Left renal cortex interstitium (tissue), 4 donors: ENCODE measurements at places on chromosomes 12 and 14. TPM values are rescaled to one million over a fixed set of nuclear protein-coding genes. Genes with fewer than 3 reads are reported as not detected.

The LRRK2 gene
- 32.6 TPM for polyA plus RNA-seq

The GLTP gene
- polyA plus RNA-seq: 35.3 TPM

The PRR4 gene
- polyA plus RNA-seq: 15.1 TPM

The TAS2R30 gene
- polyA plus RNA-seq: not detected

The TMEM63C gene
- polyA plus RNA-seq: 1.5 TPM

The INHBE gene
- polyA plus RNA-seq: 0.99 TPM

The APOF gene
- 0.14 TPM for polyA plus RNA-seq

DNA sequence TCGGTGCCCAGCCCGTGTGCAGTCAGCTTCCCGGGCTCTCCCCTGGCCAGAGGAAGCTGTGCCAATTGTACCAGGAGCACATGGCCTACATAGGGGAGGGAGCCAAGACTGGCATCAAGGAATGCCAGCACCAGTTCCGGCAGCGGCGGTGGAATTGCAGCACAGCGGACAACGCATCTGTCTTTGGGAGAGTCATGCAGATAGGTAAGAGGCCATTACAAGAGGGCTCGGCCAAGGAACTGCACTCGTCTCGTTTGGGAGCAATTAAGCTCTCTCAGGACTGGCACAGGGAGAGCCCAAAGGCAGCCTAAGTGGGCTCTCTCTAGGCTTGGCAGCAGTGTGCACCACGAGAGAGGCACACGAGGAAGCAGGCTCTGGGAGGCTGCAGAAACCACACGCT, 3.7 kb downstream of the WNT5B start:
- DNase-seq: no peak

DNA sequence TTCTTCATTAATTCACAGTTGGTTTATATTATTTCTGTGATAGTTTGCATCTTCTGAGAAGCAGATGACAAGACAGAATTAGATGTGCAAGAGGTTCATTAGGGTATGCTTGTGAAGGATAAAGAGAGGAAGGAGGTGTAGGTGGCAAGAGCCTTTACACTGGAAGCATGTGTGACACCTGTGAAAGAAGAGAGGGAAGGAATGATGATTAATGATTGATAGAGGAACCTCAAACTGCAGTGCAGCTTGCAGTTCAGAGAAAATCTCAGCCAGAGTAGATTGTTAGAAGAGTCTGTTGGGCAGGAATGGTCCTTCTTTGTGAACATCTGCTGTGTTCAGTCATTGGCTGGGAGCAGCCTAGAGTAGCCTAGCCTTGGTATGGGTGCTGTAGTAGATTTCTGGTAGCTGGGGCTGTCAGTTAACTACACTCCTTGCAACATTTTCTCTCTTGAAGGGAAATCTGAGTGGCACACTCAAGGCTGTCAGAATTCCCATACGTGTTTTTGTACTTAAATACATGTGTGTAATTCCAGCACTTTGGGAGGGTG, 9.0 kb downstream of the RCOR1 start:
- DNase-seq: no peak

- DNase-seq: no peak
Measured at GRCh38 chr14:31947680-31948595, 129.2 kb upstream of the ARHGAP5 start.

DNA sequence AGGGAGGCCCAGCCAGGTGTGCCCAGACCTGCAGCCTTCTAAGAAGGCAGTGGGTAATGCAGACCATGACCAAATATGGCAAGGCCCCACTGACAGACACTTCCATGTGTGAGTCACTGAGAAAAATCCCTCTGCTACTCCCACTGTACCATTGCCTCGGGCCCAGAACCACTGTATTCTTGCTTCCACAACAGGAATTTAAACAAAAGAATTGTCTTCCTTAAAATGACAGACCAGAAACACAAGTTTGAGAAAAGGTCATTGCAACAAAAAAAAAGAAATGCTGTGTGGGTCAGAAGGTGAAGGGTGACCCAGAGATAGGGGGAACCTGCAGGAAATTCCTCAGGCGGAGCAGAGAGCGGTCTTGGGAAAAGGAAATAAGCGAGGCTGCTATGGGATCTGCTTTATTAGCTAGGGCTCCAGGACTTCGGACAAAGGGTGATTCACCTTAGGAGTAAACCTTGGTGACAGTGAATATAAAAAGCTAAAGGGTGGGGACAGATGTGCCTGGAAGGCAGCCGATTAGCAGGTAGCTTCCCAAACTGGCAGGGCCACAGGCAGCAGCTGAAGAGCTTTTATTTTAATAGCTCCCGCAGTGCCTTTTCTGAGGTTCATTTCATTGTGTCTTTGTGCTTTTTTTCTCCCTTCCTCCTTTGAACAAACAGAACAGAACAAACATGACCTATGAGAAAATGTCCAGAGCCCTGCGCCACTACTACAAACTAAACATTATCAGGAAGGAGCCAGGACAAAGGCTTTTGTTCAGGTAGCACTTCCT, 185.3 kb upstream of the BCL2L14 start:
- no peak for DNase-seq

DNA sequence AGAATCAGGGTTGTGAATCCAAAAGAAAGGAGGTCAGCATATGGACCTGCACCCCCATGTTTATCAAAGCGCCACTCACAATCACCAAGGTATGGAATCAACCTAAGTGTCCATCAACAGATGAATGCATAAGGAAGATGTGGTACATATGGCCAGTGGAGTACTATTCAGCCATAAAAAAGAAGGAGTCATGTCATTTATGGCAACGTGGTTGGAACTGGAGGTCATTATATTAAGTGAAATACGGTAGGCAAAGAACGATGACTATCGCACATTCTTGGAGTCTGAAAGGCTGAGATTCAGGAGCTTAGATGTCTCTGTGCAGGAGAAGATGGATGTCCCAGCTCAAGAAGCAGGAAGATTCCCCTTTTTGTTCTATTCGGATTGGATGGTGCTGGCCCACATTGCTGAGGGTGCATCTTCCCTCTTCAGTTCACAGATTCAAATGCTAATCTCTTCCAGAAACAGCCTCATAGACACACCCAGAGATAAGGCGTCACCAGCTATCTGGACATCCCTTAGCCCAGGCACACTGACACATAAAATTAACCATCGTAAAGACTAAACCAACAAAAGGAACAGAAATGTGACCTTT, 108.1 kb downstream of the GLT1D1 start:
- DNase-seq: no peak

DNA sequence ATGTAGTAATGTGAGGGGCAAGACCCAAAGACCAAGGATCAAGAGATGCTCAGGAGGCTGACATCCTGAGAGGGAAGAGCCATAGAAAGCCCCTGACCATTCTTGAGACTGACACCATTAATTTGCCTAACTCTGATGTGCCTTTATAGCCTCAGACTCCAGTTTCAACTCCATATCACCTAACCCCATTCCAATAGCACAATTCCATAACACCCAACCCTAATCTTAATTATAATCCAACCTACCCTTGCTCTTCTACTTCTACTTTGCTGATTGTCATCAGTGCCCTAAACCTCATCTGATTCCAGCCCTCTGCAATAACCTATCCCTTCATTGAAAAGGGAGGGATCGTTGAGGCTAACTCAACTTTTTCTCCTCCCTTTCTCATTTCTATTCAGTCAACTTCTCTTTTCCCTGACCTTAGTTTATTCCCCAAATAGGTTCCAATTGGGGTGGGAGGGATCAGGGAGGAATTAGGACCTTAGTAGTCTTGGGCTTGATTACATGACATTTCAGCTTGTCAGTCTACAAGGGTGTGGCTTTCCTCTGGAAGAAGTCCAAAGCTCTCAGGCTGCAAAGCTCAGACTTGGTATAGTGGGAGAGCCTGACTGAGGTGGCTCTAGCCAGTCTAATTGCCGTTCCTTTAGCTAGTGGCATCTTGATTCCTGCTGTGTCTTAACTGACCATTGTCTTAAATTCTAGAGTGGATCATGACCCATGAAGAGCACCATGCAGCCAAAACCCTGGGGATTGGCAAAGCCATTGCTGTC, 3.1 kb downstream of the PFKM start:
- DNase-seq: no peak

DNA sequence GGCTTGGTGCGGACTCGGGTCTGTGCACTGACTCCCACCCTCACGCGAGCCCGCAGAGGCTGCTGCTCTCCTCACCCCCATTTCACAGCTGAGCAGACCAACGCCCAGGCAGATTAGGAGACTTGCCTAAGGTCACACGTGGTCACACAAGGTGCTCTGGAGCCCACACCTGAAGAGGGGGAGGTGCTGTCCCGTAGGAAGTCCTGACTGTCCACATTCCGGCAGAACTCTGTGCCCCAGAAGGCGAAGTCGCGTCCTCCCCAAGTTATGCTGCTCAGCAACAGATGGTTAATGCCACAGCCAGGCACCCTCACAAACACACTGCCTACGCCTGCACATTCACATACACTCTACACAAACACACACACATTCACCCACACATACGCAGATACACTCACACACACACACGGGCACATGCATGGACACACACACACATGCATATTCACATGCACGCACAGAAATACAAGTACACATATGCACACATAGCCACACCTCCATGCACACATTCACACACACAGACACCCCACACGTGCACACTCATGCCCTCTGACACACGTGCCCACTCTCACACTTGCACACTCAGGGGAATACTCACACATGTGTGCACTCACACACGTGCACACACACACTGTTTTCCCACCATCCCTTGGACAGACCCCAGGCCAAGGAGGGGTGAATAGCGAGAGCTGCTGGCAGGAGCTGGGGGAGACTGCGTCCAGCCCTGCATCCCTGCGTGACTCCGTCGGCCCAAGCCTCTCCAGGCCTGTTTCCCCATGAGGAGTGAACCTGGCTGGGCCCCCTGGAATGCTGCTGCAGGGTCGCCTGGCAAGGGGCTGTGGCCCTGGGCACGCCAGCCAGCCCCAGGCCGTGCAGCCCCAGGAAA, 4.1 kb downstream of the C14orf180 start:
- no peak for DNase-seq

- peak; percentile 44 for DNase-seq
Measured at GRCh38 chr12:91811481-91812287, 334.0 kb downstream of the BTG1 start.

DNA sequence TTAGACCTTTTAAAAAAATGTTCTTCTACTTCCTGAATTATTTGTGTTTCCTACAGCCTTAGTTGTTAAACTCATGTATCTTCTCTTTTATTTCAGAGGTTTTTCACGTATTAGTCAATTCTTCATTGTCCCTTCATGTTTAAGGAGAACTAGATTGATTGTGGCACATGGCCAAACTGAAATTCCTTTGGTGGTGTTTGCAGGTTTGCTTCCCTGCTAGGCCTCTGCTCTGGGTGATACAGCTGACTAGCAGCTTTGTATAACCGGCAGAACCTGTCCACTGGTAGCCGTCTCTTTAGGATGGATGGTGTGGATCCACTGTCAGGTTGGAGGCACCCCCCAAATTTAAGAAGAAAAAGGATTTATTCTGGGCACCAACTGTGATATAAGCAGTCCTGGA, 262.1 kb downstream of the FBXL14 start:
- no peak for DNase-seq

DNA sequence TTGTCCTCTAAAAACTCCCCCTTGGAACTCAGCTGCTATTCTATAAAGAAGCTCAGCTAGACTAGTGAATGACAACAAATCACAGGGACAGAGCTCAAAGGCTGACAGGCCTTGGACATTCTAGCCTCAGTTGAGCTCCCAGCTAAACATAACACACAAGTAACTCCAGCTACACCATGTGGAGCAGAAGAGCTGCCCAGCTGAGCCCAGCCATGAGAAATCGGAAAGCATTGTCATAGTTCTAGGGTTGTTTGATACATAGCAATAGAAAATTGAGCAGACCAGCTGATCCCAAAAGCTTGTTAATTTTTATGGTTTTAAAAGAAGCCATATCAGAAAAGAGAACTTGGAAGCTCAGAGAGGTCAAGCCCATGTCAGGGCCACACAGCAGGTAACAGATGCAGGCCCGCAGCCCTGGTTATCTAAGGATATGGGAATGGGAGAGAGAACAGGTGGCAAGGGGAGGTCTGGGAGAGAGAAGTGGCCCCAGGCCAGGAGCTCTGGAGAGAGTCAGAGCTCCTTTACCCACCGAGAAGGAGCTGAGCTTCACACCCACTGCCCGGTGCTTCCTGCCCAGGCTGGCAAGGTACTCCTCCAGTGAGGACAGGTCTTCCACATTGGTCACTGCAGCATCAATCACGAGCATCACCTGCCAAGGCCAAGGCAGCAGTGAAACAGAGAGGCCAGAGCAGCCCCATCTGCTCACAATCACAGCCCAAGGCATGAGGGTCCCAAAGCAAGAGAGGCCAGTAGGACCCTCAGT, 2.9 kb downstream of the NGB start:
- DNase-seq: no peak

DNA sequence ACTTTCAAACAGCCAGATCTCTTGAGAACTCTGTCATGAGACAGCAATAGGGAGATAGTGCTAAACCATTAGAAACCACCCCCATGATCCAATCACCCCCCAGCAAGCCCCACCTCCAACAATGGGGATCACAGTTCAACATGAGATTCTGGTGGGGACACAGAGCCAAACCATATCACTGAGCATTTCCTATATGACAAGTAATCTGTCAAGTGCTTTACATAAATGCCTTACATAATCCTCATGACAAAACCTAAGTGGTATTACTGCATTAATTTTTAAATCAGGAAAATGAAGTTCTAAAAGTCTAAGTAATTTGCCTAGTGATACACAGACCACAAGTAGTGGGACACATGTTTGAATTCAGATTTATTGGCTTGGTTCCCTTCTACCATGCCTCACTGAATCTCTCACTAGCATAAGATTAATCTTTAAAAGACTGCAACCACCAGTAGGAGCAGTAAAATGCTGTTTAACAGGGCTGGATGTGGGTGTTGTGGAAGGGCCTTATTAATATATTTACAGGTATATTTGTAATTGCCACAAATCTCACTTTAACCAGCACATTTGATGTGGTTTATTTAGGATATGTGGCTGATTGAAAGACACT, 323.1 kb upstream of the FBXO33 start:
- peak; percentile 12 for DNase-seq

- DNase-seq: no peak
Measured at GRCh38 chr12:28132398-28132797, 57.9 kb upstream of the CCDC91 start.

DNA sequence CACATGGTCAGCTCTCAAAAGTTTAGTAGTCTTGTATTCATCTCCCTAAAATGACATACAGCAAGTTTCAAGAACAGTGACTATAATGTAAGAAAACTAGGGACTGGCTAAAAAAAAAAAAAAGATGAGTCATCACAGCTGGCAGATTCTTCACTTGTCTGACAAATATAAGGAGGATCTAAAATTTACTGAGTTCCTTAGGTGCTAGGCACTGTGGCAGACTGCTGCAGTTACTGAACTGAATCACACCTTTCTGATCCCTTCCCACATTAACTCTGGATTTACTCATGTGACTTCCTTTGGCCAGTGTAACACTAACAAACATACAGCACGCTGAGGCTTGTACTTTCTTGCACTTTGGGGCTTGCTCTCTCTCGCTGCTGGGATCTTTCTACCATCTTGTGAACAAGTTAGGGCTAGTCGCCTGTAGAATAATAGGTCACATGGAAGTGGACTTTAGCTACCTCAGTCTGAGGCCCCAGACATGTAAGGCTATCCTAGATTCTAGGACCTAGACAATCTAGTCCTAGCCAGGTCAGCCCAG, 32.1 kb downstream of the BAZ1A start:
- DNase-seq: no peak

DNA sequence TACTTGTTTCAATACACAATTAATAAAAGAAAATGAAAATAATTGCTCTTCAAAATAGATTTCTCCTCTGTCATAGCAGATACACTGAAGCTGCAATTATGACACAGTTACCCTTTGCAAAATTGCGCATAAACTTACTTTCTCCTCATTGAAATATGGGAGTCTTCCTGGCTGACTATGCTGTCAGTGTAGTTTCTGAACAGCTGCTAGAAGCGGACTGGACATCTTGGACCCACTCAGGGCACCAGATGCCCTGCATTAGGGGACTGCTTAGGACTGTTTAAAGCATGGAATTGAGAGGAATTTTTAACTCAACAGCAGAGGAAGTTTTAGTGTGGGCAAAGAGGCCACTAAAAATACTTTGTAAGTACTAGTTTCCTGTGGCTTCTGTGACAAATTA, 454.9 kb downstream of the ATP23 start:
- DNase-seq: no peak
